ENCODE measurements at places on chromosomes 12 and 14.

- DNase-seq: no peak
Observed at GRCh38 chr14:101184104-101184455, 280.6 kb upstream of the RTL1 start.

- DNase-seq: no peak
Observed at GRCh38 chr12:53090554-53090953, 6.9 kb upstream of the IGFBP6 start.

- DNase-seq: no peak
Observed at GRCh38 chr12:95099270-95099790, 25.9 kb upstream of the NR2C1 start.

- no peak for DNase-seq
Observed at GRCh38 chr12:16605642-16606116, 283 bp downstream of the LMO3 start.

DNA sequence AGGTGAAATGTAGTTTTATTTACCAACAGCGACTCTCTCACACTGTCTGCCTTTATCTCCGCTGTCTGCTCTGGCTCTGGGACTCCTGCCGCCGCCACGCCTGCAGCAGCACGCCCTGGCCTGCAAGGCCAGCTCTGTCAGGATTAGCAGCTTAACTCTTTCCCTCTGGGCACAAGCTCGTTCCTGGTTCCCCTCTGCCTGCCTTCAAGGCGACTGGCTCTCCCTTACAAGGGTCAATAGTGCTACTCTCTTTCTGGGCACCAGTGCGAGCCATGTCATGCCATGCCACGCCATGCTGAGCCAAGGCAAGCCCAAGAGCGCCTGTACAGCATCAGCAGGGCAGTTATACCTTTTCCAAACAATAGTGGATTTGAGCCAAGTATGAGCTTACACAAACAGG lies 3.6 kb upstream of the CLEC2B start:
- no peak for DNase-seq

- DNase-seq: no peak
Observed at GRCh38 chr12:100608776-100609175, 35.3 kb downstream of the GAS2L3 start.

DNA sequence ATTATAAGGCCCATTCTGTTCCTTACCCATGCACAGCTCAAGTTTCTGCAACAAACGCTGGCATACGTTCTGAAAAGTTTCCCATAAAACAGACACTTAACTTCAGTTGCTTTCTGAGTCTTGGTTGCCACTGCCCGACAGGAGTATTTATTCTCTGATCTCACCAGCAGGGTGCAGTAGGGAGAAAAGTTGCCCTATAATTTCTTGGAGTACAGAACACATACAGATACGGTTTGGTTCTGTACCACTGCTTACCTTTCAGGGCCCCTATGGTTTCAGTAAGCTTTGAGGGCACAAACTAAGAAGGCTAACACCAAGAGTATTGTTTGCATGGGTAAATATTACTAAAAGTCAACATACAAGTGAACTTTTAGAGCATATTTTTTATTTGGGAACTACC lies 77.9 kb downstream of the SPATA7 start:
- no peak for DNase-seq

DNA sequence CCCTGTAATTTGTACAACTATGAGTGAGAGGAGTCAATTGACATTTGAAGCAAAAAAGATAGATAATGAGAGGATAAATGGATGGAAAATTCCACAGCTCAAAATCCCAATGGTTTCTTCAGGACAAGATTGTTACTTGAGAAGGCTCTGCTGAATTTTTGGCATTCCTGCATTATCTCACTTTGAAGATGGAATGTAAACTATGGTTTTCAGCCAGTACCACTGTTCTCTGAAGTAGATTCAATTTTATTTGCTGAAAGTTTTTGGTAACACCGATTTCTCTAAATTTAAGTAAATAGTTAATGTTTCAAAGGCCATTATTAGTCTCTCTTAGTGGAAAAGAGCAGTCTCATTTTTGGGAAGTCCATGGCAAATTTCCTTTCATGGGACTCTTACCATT lies 121.9 kb upstream of the SLC38A2 start:
- no peak for DNase-seq

DNA sequence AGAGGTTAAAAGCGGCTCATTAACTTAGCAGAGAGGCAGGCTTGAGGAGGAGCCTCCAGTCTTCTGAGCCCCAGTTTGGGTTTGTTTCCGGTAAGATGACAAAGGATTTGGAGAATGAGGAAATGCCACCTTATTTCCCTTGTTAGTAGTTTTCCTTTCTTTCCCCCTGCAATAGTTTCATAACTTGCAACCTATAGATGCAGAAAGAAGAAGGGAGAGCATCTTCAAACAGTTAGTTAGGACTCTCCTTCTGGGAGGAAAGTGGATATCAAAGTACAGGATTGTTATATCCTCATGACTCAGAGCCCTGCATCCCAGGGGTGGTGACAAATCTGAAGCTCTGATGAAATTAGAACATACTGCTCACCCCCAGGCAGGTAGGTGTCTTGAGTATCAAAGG lies 180.7 kb upstream of the SLC38A2 start:
- no peak for DNase-seq

DNA sequence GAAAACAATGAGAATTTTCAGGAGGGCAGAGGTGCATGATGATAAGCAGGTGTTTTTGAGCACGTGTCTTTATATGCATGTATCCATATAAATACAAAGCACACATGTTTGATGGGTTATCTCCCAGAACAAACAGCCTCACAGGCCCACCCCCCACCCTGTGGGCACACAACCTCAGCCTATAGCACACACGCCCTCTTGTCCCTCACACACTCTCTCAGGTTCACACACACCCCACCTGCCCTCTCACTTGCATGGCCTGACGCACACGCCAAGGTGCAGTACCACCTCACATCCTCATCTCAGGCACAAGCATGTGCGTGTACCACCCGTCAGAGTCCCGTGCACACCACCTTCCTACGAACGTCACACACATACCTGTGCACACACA lies 8.6 kb upstream of the KRT8 start:
- DNase-seq: no peak

- DNase-seq: no peak
Observed at GRCh38 chr14:45091710-45092109, 7.8 kb downstream of the PRPF39 start.

- no peak for DNase-seq
Observed at GRCh38 chr14:99598774-99599173, 5.2 kb downstream of the CCDC85C start.

GRCh38 chr12:113684053-113684907 lies 212.6 kb upstream of the LHX5 start:
- DNase-seq: no peak

DNA sequence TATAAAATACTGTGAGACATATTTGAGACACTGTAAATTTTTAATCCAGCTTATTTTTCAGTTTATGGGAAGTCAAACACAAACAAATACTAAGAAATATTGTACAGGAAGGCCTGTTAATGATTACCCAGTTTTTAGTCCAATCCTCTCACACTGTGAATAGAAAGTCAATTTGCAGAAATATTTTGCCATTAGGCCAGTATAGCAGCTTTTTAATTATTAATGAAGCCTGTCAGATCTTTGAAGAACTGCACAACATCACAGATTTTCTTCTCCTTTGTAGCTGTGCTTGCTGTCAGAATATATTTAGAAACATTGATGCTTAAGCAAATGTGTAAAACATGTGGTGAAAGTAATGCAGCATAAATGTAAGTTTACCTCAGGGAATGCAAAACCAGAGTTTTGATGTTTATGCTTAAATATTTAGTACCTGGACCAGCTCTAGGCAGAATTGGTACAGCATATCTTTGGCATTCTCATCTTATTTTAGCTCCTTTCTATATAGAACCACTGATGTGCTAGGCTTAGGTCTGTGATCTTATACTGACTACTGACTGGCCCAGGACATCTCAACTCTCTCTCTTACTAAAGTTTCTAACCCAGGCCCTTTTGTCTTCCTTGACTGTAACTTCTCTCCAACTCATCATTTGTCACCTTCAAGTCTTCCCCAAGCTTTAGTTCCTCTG lies 230.8 kb upstream of the NAV3 start:
- no peak for DNase-seq

DNA sequence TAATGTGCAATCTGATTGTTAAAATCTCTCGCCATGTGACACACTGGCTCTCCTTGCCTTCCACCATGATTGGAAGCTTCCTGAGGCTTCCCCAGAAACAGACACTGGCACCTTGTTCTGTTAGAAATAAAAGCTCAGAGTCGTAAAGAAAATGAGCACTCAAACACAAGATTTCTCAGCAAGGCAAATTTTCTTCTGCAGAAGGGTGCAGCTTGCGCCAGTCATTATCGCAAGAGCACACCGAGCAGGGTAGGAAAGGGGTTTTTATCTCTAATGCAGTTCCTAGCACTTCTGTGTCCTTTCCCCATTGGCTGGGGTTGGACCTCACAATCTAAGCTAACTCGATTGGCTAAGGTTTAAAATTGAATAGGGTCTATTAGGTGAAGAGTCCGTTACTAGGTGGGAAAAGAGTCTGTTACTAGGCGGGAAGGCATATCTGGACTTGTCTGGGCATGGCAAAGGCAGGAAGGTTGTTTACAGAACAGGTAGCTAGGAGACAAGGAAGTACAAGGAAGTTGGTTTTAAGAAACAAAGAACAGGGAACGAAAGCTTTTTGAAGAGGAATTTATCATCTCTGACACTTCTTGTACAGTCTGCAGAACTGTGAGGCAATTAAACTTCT lies 62.6 kb upstream of the BICD1 start:
- no peak for DNase-seq

DNA sequence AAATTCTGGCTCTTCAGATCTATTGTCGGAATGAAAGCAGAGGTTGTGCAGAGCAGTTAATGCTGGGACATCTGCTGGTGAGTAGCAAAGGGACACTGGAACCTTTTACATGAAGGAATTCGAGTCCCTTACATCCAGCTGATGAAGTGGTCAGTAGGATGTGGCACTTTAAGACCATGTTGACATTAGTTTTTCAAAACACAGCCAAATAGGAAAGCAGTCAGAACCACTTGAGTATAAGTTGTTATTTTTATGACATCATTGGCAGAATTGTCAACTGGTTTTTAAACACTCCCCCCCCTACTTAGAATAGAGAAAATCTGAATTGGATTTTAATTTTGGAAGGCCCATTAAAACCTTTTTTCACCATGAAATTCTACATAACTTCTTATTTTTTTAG lies 46.8 kb upstream of the AMN start:
- no peak for DNase-seq

- no peak for DNase-seq
Observed at GRCh38 chr14:24432259-24433131, 2.7 kb downstream of the KHNYN start.

DNA sequence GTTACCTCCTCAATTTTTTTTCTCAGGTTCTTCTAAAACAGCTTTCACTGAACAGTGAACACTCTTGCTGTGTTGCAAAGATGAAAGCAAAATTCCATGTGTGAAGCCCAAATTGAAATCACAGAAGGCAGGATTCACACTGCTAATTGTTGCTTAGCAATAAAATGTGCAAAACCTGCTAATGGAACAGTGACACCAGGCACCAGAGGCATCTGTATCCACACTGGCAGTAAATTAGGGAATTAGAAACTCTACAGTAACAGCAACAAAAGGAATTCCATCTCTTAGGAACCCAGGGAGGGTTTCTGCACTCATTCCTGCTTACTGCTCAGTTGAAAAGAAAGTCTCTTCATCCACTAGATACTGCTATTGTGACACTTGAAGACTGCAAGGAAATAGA lies 202.3 kb downstream of the GXYLT1 start:
- no peak for DNase-seq

GRCh38 chr14:104458845-104459244 lies 120.7 kb upstream of the C14orf180 start:
- no peak for DNase-seq

- peak; percentile 7 for DNase-seq
Observed at GRCh38 chr14:94394581-94395207, 6.3 kb upstream of the SERPINA1 start.

GRCh38 chr12:14993117-14993516 lies 20.3 kb downstream of the PDE6H start:
- no peak for DNase-seq

- no peak for DNase-seq
Observed at GRCh38 chr14:52067873-52068614, 815 bp downstream of the NID2 start.

- DNase-seq: no peak
Observed at GRCh38 chr12:124434354-124434753, 133.1 kb downstream of the NCOR2 start.

GRCh38 chr12:87388376-87388775 lies 640.8 kb downstream of the C12orf50 start:
- DNase-seq: no peak

DNA sequence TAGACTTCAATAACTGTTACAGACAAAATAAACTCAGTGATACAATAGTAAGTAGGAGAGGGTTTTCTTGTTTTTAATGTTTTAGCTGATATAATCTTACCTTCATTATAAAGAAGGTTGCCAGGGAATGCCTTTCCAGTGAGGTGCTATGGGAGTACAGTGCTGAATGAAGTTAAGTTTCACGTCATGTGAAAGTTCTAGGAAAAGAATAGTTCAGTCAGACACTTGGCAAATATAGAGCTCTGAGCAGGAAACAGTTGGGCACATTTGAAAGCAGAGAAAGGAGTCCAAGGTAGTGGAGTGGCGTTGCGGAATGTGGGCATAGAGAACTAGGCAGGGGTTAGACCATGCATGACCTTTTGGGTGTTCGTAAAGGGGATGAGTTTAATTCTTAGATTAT lies 88.6 kb upstream of the DCN start:
- DNase-seq: no peak

DNA sequence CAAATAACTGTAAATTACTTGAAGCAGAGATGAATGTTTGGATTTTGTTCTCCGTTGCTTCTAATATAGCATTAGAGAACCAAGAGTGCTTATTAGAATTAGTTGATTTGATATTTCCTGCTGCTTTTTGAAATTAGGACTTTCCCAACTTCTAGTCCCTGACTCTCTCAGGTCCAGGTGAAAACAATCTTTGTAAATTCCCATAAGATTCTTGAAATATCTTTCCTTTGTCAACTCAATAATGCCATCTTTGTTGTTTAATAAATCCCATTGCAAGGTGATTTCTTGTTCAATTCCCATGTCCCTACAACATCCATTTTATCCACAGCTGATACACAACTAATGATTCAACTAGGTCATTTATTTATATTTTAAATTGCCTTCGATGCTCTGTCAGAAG lies at the start of gene OR4K2:
Gene OR4K2, plus strand, starts transcription at position 301 of the 400 bp plus-strand sequence. CDS start 1,126 bp downstream, outside the sequence.
- DNase-seq: no peak

GRCh38 chr14:103736546-103737431 lies 21.2 kb downstream of the ZFYVE21 start:
- no peak for DNase-seq

GRCh38 chr12:59405992-59406391 lies 189.8 kb upstream of the SLC16A7 start:
- DNase-seq: no peak

GRCh38 chr12:129483111-129483893 lies 420.5 kb downstream of the TMEM132D start:
- DNase-seq: no peak

GRCh38 chr14:31269634-31270195 lies 62.1 kb upstream of the HECTD1 start:
- no peak for DNase-seq

DNA sequence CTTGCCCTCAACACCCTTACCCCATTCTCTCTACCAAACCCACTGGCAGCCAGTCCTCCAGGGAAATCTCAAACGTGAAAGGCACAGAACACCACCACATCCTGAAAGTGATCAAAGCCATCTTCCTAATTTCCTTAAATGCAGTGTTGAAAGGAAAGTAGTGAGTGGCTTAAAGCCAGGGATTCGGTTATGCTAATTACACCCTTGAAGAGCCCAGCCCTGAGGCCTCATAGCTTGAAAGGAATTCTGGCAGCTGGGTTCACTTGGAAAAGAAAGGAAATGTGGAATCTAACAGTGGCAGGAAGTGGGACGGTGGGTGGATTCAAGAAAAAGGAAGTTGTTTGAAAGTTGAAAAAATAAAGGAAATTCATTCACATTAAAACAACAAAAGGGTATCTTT lies 73.0 kb upstream of the FICD start:
- DNase-seq: no peak

Data from hypothalamus (tissue), 51 donors.